ENCODE measurements at places on chromosomes 1 and 21.
A peak's percentile ranks its signal among the peaks of the same experiment; 100 is the strongest.

GRCh38 chr1:8097908-8098307 is 71.8 kb upstream of the ERRFI1 start:
- DNase-seq, result no peak

GRCh38 chr1:53196017-53196484 is 573 bp upstream of the CPT2 start:
- DNase-seq, result no peak

- no peak for DNase-seq
Observed at GRCh38 chr1:177092001-177092400, 72.5 kb downstream of the ASTN1 start.

GRCh38 chr1:41444785-41445184 is 39.7 kb downstream of the EDN2 start:
- DNase-seq, result no peak

GRCh38 chr21:27818847-27819246 is 852.0 kb upstream of the ADAMTS5 start:
- DNase-seq, result no peak

GRCh38 chr1:214124281-214124805 is 136.6 kb downstream of the PROX1 start:
- peak; percentile 29 for DNase-seq
